ENCODE measurements at places on chromosomes 6 and 20.

DNA sequence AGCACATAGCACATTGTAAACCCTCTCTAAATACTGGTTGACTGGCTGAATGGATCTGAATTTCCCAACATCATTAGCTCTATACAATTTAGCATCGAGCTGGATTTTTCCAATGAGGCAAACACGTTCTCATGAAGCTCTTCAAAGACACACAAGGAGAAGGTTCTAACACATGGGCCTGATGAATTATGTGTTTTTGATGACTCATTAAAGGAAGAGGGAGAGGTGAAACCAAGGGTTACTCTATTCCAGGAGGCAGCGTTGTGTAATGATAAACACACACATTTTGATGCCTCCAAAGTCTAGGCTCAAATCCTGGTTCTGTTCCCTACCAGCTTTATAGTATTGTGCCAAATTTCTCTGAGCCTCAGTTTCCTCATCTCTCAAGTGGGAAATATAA lies 84.3 kb downstream of the PFDN4 start:
- no peak for DNase-seq

GRCh38 chr20:39851459-39851858 lies 837.6 kb downstream of the MAFB start:
- peak; percentile 61 for DNase-seq

- peak; percentile 95 for DNase-seq
Observed at GRCh38 chr6:161038229-161039031, 46.9 kb downstream of the MAP3K4 start.

DNA sequence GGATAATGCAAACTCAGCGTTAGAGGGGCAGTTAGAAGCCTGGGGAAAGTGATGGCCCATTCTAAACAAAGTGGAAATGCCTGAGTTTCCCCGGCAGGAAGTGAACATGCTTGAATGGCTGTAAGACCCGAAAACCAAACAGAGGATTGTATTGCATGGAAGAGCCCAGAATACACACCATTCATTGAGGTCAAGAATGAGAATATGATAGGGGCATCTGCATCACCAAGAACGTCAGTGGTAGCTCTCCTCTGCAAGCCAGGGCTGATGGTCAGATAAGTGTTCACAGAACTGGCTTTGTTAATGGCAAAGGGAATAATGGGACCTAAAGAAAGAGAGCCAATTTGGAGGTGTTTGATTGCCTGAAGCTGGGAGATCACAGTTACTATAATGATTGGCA lies 663.4 kb downstream of the KHDRBS2 start:
- DNase-seq = no peak

GRCh38 chr6:115976321-115976870 lies 84.3 kb downstream of the FRK start:
- DNase-seq = no peak

DNA sequence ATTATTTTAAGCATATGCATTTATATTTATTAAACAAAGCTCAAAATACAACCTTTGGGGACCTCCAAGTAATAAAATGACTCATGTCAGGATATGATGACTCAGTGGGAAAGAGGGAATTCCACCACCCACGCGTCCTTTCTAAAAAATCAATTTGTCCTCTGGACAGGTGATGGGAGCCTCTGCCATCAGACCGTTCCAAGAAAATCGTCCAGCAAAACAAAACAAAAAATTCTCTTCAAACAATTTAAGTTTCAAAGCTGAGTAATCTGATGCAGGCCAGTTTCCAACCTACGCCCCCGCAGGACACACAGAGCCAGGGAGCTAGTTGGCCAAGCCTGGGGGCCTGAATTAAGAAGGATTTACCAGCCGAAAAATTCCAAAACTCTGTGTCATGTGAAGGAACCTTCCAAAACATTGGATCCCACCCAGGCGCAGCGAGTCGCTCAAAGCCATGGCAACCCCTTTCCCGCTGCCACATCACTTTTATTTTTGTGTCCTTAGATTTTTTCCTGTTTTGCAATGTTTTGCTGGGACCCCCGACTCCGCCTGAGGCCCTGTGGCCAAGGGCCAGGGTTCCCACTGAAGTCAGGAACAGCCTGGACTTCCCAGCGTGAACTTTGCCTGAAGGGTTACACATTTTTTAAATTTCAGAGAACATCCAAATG lies 95.3 kb downstream of the NFATC2 start:
- peak; percentile 98 for DNase-seq

- peak; percentile 88 for DNase-seq
Observed at GRCh38 chr6:127851197-127851596, 49.7 kb downstream of the THEMIS start.

- DNase-seq = no peak
Observed at GRCh38 chr6:45171380-45171779, 156.8 kb upstream of the RUNX2 start.

GRCh38 chr6:118940770-118941169 lies 5.8 kb upstream of the MCM9 start:
- DNase-seq = no peak

DNA sequence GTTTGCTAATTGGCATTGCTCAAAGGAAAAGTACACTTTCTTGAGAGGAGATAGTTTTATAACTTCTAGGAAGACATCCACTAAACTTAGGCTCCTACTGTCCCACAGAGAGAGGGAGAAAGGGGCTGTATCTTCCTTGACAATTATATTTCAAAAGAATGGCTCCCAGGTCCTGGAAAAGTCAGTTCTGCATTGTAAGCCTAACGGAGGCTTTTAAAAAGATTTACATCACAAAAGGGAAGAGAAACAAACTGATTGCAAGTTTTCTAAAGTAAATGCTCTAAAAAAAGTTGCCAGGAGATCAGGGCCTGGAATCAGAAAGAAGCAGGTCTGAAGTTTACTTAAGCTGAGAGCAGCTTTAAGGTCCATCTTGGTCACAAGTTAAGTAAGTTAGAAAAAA lies 839.5 kb downstream of the FRK start:
- no peak for DNase-seq

DNA sequence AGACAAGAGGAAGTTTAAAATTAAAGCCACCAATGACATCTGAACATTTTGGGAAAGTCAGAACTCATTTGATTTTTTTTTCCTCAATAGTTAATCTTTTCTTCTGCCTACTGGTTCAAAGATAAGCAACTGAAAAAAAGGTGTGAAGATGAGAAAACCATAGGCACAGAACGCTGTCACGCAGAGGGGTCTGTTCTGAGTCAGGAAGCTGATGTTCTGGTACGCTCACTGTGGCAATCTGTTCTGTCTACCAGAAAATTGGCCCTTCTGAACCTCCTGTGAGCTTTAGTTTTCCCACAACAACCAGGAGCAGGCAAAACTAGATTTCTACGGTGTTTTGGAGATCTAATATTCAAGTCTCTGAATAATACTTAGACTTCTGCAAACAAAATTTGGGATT lies 76.7 kb upstream of the ADGRG6 start:
- no peak for DNase-seq

GRCh38 chr6:168153553-168153952 lies 74.5 kb upstream of the FRMD1 start:
- no peak for DNase-seq

DNA sequence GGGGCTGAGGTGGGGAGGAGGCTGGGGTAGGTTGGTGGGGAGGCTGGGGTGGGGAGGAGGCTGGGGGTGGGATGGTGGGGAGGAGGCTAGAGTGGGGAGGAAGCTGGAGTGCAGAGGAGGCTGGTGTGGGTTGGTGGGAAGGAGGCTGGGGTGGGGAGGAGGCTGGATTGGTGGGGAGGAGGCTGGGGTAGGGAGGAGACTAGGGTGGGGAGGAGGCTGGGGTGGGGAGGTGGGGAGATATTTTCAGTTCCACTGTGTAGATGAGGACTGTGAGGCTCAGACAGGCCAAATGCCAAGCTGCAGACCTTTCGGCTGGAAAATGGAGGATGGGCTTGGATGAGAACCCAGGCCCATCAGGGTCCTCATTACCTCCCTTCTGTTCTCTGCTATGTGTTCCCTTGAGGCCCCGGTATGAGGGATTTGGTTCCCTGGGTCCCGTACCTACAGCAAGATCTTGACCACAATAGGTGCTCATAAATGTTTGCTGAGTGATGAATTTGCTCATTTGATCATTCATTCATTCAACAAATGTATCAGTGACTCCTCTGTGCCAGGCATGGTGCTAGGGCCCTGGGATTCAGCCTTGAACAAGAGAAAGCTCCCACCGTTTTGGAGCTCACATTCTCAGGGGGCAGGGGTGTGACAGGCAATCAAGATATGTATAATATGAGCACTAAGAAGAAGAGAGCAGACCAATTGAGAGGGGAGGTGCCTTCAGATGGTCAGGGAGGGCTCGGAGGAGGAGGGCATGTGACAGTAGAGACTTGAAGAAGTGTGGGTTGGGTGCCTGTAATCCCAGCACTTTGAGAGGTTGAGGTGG lies 36.1 kb upstream of the NOL4L start:
- DNase-seq = no peak

DNA sequence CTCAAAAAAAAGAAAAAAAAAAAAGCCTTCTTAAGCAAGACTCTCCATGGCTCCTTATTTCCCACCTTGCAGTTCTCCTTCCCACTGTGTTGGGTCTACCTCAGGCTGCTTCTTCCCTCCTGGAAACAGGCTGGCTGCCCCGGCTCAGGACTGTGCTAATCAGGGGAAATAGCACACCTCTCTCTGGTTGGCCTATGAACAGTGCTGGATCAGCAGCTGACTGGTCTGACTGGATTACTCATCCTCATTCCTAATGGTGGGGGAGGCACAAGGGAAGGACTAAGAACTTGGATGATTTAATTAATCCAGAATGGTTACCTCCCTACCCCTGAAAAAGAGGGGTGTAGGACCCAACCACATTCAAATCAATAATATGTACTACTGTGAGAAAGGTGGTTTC lies 3.9 kb upstream of the SRSF3 start:
- peak; percentile 85 for DNase-seq

- no peak for DNase-seq
Observed at GRCh38 chr6:27889275-27889627, 22.9 kb downstream of the OR2B2 start.

- no peak for DNase-seq
Observed at GRCh38 chr6:39938773-39939654, 4.8 kb upstream of the MOCS1 start.

GRCh38 chr6:40999569-40999968 lies 39.5 kb downstream of the UNC5CL start:
- peak; percentile 27 for DNase-seq

GRCh38 chr6:128438393-128438792 lies 82.0 kb downstream of the PTPRK start:
- no peak for DNase-seq

DNA sequence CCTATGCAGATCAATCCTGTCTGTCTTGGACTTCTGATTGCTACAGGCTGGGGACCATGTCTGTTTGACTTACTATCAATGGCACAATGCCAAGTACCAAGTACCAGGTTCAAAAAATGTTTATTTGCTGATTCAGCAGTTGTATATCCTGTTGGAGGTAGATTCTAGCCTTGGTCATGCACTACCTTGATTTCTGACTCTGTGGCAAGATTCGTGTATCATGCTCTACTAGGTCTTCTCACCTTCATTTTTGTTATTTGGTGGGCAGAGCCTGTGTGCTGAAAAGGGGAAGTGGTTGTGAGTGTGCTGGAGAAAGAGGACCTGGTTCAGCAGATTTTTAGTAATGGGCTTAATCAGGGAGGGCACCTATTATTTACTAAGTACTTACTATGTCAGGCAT lies 192.4 kb upstream of the MYLIP start:
- no peak for DNase-seq

- DNase-seq = no peak
Observed at GRCh38 chr20:15288106-15288505, 950.7 kb upstream of the FLRT3 start.

DNA sequence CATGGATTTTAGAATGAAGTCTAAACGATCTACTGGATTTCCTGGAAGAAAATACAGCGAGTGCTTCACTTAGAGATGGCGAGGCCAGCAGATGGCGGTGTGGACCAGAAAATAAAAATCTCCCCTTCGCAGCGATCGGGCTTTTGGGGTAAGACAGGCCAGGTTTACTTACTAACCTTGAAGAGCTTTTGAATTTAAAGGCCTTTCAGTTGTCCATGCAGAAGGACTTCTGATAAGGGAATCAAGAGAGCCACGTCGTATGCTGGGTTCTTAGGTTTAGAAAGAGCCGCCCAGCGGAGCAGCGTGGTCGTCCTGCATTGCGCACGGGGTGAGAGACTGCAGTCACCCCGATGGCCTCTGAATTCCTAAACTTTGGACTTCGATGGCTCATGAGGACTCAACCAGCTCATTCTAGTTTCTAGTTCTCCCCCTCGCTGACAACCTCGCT lies 125.2 kb upstream of the RALGAPA2 start:
- peak; percentile 36 for DNase-seq

- DNase-seq = peak; percentile 44
Observed at GRCh38 chr20:45098103-45098773, 2.7 kb downstream of the KCNS1 start.

- no peak for DNase-seq
Observed at GRCh38 chr20:45247865-45248264, 6.5 kb downstream of the SLPI start.

DNA sequence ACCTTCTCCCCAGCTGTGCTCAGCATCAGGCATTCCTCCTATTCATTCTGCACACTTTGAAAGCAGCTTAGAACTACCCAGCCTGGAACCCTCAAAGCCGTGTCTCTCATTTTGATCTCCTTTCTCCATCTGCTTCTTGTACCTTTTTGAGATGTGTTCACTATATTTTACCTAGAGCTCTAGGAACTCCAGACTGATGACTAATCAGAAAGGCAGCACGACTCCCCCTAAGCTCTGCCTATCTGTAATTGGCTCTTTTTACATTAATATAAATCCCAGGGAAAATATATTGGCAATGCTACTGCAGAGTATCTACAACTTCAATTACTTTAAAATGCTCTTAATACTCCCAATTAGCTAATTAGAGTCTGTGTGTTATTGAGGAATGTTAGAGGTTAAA lies 671.5 kb downstream of the CBLN4 start:
- no peak for DNase-seq

DNA sequence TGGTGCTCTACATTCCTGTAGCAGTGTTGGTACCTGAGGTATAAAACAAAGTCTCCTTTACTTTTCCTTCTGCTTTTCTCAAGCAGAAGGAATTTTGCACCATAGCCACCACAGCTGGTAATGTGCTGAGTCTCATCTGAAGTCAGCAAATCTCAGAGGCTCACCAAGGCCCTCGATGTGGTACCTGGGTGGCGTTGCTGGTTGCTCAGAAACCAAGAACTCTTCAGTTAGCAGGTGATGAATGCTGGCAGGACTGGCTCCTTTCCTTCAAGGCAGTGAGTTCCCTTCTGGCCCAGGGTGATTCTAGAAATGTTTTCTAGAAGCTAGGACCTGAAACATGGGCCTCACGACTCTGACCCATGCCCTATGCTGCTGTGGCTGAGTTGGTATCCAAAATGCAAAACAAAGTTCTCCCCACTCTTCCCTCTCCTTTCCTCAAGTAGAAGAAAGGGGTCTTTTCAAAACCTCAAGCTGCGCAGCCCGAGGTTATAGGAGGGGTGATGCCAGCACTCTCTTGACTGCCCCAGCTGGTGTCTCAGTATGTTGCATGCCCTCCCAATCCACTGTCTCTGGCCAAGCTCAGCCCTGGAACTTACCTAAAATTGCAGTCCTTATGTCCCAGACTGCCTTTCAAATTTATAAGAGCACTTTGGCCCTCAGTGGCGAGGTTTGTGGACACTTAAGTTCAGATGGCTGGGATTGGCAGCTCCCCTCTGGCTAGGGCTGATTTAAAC lies 592.3 kb downstream of the FRK start:
- no peak for DNase-seq

- no peak for DNase-seq
Observed at GRCh38 chr20:56986476-56986875, 280.0 kb downstream of the BMP7 start.

- DNase-seq = no peak
Observed at GRCh38 chr20:1001116-1001515, 995 bp downstream of the RSPO4 start.

GRCh38 chr20:35079472-35080347 lies 12.9 kb downstream of the TRPC4AP start:
- DNase-seq = no peak

- peak; percentile 68 for DNase-seq
Observed at GRCh38 chr6:44002067-44002592, 125.1 kb downstream of the MRPL14 start.

Data from fibroblast of skin of back (primary cell).